CD4-positive, alpha-beta T cell (primary cell): ENCODE measurements at places on chromosomes 2 and 18.

- no peak for DNase-seq
Observed at GRCh38 chr2:19554520-19554919, 196.1 kb upstream of the OSR1 start.

- DNase-seq, result no peak
Observed at GRCh38 chr18:23244401-23244800, 109.1 kb downstream of the CABLES1 start.

DNA sequence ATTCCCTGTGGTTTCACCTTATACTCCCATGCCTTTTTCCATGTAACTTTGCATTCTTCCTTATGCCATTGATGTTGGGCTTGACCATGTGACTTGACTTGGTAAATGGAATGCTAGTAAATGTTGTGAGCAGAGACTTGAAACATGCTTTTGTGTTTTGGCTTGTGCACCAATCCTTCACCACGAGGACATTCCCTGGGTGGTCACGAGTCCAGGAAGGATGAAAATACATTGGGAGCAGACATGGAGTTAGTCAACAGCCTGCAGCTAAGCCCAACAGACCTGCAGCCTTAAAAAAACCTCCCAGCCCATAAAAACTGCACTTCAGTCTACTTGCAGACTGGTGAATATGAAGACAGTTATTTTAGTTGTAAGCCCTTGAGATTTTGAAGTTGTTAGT lies 116.5 kb upstream of the SPATS2L start:
- no peak for DNase-seq

DNA sequence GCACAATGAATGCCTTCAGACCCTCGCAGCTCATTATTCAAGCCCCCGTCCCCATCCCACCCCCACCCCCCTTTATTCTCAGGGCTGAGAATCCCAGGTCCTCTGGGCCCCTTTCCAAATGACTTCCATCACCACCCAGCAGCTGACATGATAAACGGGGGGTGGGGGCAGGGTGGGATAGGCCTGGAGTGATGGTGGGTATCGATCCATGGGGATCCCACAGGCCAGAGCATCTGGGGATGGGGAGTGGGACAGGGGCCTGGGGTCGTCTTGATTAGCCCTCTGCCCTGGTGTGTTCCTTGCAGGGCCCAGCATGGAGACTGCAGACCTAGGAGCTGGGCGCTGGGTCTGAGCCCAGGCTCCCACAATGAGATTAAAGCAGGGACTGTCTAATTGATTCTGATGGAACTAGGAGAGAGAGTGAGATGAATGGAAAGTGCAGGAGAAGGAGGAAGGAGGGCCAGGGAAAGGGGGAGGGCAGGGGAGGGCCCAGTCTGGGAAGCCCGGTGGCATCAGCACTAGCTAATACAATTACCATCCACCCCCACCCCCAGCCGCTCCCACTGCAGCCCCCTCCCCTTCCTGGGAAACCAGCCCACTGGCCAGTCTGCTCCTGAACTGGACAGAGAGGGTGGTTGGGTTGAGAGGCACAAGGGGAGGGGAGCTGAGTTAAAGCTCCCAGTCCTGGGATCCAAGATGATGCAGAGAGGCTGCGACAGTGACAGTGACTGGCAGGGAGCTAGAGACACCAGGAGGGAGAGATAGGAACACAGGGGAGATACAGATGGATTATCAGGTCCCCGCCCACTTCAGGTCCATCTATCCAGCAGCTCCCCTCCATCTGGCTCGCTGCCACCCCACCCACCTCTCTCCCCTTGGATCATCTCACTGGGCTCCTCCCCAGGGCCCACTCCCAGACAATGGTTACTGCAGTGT lies 13.1 kb upstream of the TNS1 start:
- no peak for DNase-seq

- no peak for DNase-seq
Observed at GRCh38 chr2:8086796-8087479, 594.9 kb upstream of the ID2 start.

DNA sequence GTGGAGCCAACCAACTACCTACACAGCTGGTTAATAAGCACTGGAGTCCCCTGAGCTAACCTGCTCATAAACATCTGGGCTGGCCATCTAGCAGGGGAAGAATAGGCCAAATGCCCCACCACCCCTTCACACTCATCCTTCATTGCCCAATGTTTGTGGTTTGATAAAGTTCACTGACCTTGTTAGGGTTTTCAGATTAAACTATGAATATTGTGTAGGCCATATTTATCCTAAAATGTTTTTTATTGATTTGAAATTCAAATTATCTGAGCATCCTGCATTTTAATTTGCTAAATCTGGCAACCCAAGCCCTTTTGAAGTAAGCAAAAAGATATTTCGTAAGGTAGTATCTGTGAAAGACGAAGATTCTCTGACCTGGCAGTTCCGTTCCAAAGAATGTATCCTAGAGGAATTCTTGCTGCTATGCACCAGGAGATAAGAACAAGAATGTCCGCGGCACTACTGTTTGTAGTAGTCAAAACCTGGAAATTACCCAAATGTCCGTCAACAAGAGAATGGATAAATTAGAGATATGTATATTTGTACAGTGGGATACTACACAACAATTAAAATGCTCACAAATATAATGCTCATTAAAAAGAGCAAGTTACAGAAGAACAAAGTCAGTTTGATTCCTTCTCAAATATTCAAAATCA lies 5.8 kb upstream of the TLK1 start:
- no peak for DNase-seq
